CD4-positive, alpha-beta T cell treated with Interleukin-4 for 4 hours (primary cell): ENCODE measurements at places on chromosomes 7 and 10.

GRCh38 chr7:42107484-42108240 is 129.3 kb downstream of the GLI3 start:
- no peak for DNase-seq

DNA sequence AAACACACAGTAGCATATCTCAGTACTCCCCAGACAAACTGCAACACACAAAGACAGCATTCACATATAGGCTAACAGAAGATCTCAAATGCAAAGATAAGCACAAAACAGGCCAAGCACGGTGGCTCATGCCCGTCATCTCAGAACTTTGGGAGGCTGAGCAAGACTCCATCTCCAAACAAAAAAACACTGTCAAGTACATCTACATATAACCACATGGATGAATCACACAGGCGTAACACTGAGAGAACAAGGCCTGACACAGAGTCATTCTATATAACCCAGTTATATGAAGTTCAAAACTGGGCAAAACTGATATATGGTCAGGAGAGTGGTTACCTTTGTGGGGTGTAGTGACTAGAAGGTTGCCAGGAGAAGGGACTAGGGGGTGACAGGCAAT is 506.4 kb downstream of the KCNMA1 start:
- no peak for DNase-seq

- DNase-seq = no peak
Measured at GRCh38 chr10:28240400-28240799, 62.5 kb downstream of the MPP7 start.

GRCh38 chr10:124003871-124004662 is 89.3 kb downstream of the CHST15 start:
- DNase-seq = no peak

DNA sequence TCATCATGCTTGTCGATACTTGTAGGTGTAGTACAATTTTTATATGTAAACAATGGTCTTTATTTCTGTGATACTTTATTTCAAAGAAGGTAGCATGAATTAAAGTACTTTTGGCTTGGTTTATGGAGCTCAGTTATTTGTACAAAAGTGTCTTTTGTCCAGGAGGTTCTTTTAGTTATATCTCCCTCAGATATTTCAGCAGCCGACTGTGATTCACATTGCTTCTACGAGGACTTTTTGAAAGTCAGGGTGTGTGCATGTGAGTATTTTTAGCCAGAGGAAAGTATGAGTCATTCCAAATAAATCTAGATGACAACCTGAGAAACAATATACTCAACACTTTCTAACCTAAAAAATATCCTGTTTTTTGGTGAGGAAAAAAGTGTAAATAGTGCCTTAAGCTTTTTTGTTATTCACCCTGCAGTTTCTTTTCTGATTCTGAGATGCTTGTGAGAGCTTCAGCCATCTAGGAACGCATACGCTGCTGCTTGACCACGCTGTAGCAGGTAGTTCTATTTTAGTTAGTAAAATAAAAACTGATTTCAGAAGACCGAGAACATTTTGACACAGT is 595 bp upstream of the SUN1 start:
- peak; percentile 88 for DNase-seq

DNA sequence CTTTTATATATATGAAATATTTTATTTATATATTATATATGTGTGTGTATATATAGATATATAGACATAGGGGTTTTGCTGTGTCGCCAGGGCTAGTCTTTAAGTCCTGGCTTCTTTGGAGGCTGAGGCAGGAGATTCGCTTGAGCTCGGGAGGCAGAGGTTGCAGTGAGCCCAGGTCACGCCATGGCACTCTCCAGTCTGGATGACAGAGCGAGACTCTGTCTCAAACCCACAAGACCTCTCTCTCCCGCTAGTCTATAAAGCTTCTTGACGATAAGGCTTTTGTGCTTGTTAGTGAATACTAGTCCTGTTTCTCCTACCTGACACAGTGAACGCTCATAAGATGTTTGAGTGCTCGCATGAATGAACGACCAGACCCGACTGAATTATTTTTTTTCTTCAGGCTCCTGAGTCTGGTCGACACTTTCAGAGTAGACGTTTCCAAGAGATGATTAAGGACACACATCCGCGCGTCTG is 577 bp upstream of the DDX21 start:
- DNase-seq = no peak

GRCh38 chr7:66303454-66304155 is 98.5 kb downstream of the TPST1 start:
- DNase-seq = no peak

DNA sequence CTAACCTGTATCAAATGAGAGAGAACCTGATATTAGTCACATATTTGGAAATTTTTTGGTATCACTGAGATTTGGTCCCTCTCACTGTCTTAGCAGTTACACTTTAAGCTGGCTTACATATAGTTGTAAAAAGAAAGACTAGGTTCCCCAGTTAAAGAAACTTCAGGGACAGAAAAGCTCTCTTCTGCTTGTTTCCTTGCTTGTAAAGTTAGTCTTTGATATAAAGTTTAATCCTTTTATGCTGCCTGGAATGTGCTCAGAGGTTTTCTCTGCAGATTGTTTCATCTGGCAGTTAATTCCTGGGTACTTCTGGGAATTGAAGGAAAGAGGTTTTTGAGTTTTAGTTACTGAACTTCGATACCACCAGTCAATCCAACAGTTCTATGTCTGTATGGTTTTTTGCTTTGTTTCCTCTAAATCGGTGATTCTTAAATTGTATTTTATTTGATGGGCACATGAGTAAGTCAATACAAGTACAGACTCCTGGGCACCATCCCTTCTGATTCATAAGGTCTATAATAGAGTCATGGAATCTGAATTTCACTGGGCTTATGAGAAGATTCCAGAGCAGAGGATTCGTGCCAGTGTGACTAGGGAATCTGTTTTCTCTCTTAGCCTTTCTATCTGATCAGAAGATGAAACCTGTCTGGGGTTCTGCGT is 1080.9 kb upstream of the C7orf33 start:
- DNase-seq = no peak

GRCh38 chr7:108257954-108258353 is 127.8 kb upstream of the LAMB4 start:
- no peak for DNase-seq

GRCh38 chr10:116084161-116084560 is 188.8 kb downstream of the GFRA1 start:
- no peak for DNase-seq

GRCh38 chr10:44386546-44387052 is 1.7 kb upstream of the CXCL12 start:
- DNase-seq = no peak

DNA sequence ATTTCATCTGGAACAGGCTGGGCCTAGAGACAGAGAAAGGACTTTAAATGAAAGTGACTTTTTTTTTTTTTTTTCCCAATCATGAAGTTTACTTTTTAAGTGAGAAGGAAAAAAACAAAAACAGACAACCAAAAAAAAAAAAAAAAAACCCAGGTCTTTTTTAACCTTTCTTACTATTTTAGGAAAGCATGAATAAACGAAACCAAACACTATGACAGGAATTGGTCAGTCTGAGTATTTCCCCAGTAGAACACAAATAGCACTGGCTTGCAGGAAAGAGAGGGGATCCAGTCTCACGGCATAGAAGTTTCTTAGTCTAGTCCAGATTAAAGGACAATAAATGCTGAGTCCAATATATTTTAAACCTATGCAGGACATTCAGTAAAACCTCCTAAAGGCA is 180.5 kb upstream of the CCDC6 start:
- no peak for DNase-seq

DNA sequence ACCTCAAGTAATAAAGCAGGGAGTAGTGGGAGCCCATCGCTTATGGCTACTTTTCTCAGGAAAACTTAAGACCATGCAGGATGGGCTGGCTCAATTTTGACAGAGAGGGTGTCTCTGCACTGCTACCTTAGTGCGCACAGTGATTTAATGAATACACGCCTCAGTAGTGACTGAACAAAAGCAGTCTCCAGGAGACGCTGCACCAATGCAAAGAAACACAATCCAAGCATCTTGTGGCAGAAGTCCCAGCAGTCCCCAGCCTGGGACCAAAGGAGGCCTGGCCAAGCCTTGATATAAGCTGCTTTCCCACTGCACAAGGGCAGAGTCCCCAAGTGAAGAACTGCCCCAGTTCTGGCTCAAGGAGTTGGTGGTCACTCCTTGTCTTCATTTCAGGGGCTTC is 368.9 kb downstream of the KCNMA1 start:
- no peak for DNase-seq

- DNase-seq = no peak
Measured at GRCh38 chr10:89342206-89342958, 14.6 kb downstream of the IFIT3 start.

- DNase-seq = no peak
Measured at GRCh38 chr10:45241865-45242520, 73.4 kb downstream of the OR13A1 start.

DNA sequence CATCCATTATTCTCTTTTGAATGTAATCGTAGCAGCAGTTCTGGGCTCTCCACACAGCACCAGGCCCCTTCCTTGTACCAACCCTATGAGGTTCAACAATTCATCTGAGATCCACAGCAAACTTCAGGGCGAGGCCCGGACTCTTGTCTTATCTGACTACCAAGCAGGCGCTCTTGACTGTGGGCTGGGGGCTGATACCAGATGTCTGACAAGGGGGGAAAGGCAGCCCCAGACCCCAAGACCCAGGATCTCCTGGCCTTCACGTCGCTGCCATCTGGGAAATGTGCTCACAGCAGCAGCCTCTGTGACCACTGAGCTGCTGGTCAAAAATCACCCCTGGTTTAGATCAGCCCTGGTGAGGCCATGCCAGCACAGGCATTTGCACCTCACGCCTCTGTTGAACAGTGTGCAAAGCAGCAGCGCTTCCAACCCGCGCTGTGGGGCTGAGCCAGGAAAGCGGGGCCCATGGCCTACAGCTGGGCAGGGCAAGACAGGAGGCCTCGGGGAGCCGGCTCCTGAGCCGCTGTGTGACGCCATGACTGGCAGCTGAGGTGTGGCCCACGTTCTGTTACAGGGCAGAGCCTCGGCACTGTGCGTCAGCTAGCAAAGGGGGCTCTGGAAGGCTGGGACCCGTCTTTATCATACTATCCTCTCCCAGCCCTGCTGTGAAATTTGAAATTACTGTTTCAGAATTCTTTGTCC is 143.9 kb downstream of the PAXIP1 start:
- no peak for DNase-seq

GRCh38 chr10:95346715-95347401 is 56.1 kb upstream of the PDLIM1 start:
- DNase-seq = no peak

DNA sequence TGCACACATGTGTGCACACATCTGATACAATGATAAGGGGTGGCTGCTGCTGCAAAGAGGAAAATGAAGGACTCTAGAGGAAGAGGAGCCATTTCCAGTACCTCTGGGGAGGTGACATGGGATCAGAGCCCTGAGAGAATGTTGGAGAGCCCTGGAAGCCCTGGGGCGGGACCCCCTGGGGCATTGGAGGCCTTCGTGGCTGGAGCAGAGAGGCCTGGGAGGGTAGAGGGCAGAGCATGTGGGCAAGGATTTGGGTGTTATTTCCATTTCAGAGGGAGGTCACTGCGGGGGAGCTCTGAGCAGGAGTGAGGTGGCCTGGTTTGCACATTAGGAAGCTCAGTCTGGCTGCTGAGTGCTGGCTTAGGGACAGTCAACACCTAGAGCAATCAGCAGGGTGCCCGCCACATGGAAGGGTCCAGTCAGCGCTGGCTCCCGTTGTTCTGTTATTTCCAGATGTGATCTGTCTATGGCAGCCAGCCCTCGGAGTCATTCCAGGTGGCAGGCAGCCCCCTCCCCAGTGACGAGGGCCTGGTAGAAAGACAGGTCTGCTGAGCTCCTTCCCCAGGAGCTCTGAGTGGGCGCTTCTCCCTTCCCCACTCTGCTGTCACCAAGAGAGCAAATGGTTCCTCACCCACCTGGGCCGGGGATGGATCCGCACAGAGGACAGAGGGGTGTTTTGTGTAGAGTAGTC is 24.1 kb upstream of the BTBD16 start:
- no peak for DNase-seq

- DNase-seq = peak; percentile 30
Measured at GRCh38 chr10:59905066-59905730, 1.2 kb downstream of the CCDC6 start.

DNA sequence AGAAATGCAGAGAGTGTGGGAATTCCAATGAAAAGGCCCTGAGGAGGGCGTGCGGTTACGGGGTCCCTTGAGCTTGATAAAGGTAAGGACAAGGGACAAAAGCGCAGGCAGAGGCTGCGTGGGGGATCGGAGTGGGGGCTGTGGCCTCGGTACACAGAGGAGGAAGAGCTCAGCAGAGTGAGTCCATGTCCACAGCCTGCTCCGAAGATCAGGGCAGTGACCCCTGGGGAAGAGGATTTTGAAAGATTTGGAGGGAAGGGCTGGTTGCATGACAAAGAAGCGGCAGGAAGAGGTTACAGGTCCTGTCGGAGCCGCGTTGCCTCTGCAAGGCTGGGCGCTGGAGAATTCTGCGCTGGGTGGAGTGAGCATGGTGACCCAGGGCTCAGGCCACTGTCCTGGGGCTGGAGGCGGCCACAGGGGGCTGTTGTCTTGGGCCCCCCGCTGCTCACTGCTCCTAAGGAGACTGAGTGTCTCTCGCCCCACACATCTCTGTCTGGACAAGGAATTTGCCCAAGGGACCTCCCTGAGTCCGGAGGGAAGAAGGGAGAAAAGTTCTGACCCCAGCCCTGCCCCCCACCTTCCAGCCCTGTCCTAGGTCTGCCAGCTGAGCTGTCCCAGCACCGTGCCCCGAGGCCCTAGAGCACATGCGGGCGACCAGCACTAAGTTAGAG is 69.8 kb upstream of the INSIG1 start:
- DNase-seq = no peak

- DNase-seq = peak; percentile 67
Measured at GRCh38 chr10:73908853-73909539, 1.9 kb upstream of the PLAU start.

GRCh38 chr10:3895045-3895631 is 110.1 kb upstream of the KLF6 start:
- DNase-seq = no peak

GRCh38 chr10:125105706-125106255 is 54.6 kb downstream of the CTBP2 start:
- no peak for DNase-seq

GRCh38 chr10:62907470-62908212 is 91.5 kb upstream of the EGR2 start:
- no peak for DNase-seq

GRCh38 chr7:95213148-95213547 is 111.2 kb downstream of the PON1 start:
- no peak for DNase-seq

DNA sequence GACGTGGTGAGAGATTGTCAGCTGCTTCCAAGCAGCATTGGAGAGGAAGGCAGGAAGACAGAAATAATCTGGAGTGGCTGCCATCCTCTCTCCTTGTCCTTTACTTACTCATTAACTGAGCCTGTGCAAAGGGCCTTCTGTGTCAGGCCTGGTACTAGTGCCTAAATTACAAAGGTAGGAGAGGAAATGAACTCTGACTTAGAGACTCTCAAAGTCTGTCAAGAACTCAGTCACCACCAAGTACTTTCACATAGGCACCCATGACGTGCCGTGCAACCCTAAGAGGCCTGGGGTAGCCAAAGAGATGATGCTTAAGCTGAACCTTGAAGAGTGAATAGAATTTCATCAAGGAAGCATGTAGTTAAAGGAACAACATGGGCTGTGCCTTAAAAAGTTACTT is 866.9 kb downstream of the LRMDA start:
- no peak for DNase-seq

- no peak for DNase-seq
Measured at GRCh38 chr10:14086596-14086995, 244.1 kb downstream of the FRMD4A start.
